Endothelial cell of umbilical vein (primary cell): ENCODE measurements at places on chromosomes 1 and 21. TPM values are rescaled to one million over a fixed set of nuclear protein-coding genes. Genes with fewer than 3 reads are reported as not detected.

DNA sequence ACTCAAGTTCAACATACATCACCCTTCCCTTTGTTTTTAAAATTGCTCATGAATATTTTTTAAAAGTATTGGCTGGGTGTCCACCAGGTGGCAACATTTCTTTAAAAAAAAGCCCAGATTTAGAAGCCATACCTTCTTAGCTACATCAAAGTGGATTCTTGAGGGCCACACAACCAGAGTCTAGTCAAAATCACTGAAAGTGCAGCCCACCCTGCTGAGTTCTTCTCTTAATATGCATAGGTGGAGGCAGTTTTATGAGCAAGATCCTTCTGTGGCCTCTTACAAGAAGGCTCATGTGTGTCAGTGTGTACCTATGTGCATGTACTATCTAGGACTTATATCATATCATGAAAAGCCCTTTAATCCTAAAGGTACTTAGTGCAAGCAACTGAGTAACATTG lies 16.9 kb upstream of the GNG12 start:
- H3K27me3 ChIP-seq, result no peaks in the 10 kb centered on the region
- no peak overlapping the region for H3K4me3 ChIP-seq
- peak overlapping the region; percentile 81 for H3K27ac ChIP-seq
- H3K36me3 ChIP-seq, result no peaks in the 10 kb centered on the region
- DNase-seq, result peak; percentile 79

DNA sequence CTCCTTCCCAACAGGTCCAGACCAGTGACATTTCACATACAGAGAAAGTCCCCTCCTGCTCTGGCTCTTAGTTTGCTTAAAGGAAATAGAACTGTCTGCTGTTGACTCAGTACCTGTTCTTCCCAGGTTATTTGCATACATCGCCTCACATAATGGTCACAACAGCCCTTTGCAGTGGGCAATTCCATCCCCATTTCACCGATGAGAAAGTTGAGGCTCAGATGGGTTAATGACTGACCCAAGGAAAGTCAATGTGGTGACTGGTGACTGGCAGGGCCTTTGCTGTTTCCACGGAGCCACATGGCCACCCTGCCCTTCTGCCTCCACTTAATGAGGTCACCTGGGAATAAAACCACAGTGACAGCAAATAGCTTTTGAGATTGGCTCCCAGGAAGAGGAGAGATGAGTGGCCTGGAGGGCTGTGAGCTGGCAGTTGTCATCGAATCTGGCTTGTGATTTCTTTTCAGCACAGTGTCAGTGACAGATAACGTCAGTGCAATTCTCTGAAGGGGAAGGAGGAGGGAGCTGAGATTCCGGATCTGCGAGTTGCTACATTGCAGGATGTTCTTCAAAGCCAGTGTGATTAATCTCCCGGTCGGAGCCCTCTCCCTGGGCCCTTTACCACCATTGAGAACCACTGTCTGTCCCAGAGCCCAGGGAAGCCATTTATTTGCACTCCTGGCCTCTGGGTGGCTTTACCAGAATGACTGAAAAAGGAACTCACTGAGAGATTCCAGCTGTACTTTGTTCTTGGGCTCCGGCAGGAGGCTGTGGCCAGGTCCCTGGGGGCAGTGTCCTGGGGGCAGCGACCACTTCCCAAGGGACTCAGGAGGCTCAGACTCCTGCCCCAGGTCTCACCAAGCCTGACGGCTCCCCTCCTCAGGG lies 117.2 kb downstream of the CNIH3 start:
- H3K4me1 ChIP-seq, result no peaks in the 10 kb centered on the region
- H3K36me3 ChIP-seq, result no peaks in the 10 kb centered on the region
- no peak overlapping the region for H3K27ac ChIP-seq
- no peak for DNase-seq

DNA sequence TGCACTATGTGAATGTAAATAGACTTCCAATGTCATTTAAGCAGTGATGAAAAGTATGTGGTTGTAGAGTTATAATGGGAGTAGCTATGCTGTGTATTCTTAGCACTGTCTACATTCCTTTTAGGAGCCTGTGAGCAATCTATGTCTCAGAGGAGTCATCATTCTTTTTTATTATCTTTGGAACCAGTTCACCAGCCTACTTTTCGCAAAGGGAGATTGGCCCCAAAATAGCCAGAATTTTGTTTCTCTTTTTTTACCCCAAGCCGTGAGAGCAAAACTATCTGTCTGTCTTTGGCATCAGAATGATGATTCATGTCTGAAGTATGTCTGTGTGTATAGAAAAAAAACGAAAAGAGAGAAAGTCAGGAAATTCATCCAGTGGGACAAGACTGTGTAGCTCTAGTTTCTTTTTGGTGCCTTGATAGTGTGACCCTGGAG lies 44.2 kb downstream of the OSBPL9 start:
- no peak overlapping the region for H3K4me3 ChIP-seq
- peak; percentile 93 for DNase-seq
- H3K4me1 ChIP-seq, result peaks cover 32% of the 10 kb centered on the region
- H3K27me3 ChIP-seq, result no peaks in the 10 kb centered on the region
- no peaks in the 10 kb centered on the region for H3K36me3 ChIP-seq

DNA sequence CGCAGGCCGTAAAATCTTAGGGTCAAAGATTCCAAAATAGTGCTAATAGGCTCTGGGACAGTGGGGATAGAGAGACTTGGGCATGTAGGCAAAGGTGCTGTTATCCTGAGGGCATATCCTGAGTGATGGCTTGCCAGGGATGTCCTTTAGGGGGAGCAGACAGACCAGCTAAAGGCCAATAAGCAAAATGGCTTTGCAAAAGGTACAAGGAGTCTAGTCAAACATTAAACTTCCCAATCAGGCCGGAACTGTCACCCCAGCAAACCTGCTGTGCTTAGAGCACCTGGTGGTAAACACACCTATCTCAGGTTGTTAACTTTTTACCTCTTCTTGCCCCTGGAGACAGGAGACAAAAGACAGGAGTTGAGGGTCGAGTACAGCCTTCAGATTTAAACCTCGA lies 49.1 kb downstream of the TRABD2B start:
- H3K4me1 ChIP-seq, result no peaks in the 10 kb centered on the region
- DNase-seq, result no peak
- H3K4me3 ChIP-seq, result no peak overlapping the region
- H3K27ac ChIP-seq, result no peak overlapping the region
- H3K36me3 ChIP-seq, result no peaks in the 10 kb centered on the region
- H3K27me3 ChIP-seq, result no peaks in the 10 kb centered on the region

GRCh38 chr1:238710697-238711096 lies 675.7 kb upstream of the CHRM3 start:
- H3K4me3 ChIP-seq, result no peak overlapping the region
- no peaks in the 10 kb centered on the region for H3K27me3 ChIP-seq
- no peak overlapping the region for H3K27ac ChIP-seq
- H3K4me1 ChIP-seq, result no peaks in the 10 kb centered on the region

DNA sequence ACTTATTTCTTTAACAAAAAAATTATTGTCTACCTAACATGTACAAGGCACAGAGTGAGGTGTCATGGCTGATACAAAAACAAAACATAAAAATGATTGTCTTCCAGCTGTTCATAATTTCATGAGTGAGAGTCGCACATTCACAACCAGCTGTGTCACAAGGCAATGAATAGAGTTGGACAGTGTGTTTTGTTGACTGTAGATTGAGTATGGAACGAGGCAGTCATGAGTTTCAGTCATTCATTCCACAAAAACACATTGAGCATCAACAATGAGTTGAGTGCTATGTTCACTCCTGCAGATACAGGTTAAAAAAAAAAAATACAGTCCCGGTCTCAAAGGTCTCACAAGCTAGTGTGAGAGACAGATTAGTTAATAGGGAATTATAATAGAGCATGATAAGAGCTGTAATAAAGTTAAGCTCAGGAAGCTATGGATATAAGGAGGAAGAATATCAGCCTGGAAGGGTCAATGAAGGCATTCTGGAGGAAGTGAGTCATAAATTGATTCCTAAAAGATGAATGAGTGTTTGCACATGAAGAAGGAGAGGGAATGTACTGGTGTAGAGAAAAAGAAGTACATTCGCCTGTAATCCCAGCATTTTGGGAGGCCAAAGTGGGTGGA lies 47.8 kb upstream of the ARHGAP29 start:
- H3K27ac ChIP-seq, result peak overlapping the region; percentile 47
- peak; percentile 87 for DNase-seq
- H3K27me3 ChIP-seq, result no peaks in the 10 kb centered on the region
- no peak overlapping the region for H3K4me3 ChIP-seq
- H3K36me3 ChIP-seq, result no peaks in the 10 kb centered on the region

- H3K36me3 ChIP-seq, result no peaks in the 10 kb centered on the region
- no peaks in the 10 kb centered on the region for H3K27me3 ChIP-seq
- no peak overlapping the region for H3K27ac ChIP-seq
- no peak overlapping the region for H3K4me3 ChIP-seq
- DNase-seq, result no peak
- no peaks in the 10 kb centered on the region for H3K4me1 ChIP-seq
These were observed 3.6 kb downstream of the BEND5 start for GRCh38 chr1:48773133-48773532.

DNA sequence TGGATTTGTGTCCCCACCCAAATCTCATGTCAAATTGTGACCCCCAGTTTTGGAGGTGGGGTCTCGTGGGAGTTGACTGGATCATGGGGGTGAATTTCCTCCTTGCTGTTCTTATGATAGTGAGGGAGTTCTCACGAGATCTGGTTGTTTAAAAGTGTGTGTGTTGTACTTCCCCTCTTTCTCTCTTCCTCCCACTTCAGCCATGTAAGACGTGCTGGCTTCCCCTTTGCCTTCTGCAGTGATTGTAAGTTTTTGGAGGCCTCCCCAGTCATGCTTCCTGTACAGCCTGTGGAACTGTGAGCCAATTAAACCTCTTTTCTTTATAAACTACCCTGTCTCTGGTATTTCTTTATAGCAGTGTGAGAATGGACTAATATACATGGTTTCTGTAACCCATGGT lies 64.6 kb downstream of the RHOU start:
- no peak overlapping the region for H3K27ac ChIP-seq
- H3K36me3 ChIP-seq, result no peaks in the 10 kb centered on the region
- no peaks in the 10 kb centered on the region for H3K4me1 ChIP-seq
- DNase-seq, result no peak

- no peak overlapping the region for H3K27ac ChIP-seq
- no peak for DNase-seq
- no peak overlapping the region for H3K4me3 ChIP-seq
- H3K27me3 ChIP-seq, result no peaks in the 10 kb centered on the region
These were observed 119.5 kb downstream of the GLIS1 start for GRCh38 chr1:53619367-53620060.

GRCh38 chr1:107547363-107548155 lies 406.7 kb downstream of the NTNG1 start:
- H3K4me1 ChIP-seq, result no peaks in the 10 kb centered on the region
- no peaks in the 10 kb centered on the region for H3K27me3 ChIP-seq

Gene COL6A2
- total RNA-seq, result 2.6 and 6.1 TPM in 2 replicates

Gene TTC39A
- 1.2 and 1.7 TPM in 2 replicates for total RNA-seq

Gene KCNE2
- not detected in 2 replicates for total RNA-seq

Gene RABIF
- total RNA-seq, result 13.1 and 15.8 TPM in 2 replicates
